Kidney epithelial cell (primary cell): ENCODE measurements at places on chromosomes 3 and 15. TPM values are rescaled to one million over a fixed set of nuclear protein-coding genes. Genes with fewer than 3 reads are reported as not detected.

DNA sequence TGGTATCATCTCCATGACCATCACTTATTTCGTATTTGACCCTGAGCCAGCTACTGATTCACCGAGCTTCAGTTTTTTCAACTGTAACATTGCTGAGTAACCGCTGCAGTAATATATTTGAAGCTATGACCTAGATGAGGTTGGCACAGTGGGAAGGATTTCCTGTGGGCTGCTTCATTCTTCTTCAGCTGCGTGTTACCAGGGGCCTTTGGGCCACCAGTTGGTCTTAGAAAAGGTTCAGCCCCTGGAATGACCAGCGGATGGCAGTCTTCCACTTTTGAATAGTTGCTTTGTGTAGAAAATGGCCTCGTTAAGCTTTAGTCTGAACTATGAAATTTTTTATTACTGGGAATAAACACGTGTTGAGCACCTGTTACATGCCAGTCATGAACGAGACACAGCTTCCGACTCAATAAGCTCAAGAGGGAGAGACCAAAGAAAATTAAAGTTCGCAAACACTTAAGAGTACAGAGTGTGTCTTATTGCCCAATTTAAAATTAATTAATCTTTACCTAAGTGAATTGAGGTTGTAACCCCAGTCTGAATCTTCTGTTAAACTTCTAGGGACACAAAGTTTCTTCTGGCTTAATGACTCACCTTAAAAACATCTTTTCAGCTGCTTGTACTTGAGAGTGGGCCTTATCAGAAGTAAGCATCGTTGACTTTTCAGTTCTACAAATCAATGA lies 57.6 kb upstream of the NR2E3 start:
- peak; percentile 88 for DNase-seq

DNA sequence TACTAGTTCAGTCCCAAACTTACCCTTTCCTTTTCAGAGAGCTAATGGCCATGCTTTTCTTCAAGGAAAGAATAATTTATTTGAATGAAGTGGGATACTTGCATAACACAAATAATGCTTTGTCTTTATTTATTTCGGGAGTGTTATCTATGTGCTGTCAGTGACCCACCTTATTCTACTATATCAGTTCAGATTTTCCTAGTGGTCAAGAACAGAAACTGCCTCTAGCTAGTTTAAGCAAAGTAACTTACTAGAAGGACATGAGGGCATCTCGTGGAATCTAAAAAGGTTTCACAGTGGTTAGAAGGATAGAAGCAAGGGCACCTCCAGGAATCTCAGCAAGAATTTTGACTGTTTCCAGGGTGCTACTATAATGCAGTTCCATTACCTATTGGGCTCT lies 3.8 kb upstream of the TIMMDC1 start:
- no peak for DNase-seq

GRCh38 chr15:56805466-56806147 lies 72.3 kb upstream of the ZNF280D start:
- DNase-seq, result peak; percentile 76

The SLC35G2 gene
- 3.9 and 6.6 TPM in 2 replicates for total RNA-seq

The ADCY5 gene
- total RNA-seq, result 0.67 and 1.5 TPM in 2 replicates
